GM23248 (cell line): ENCODE measurements at places on chromosomes 3 and 15. TPM values are rescaled to one million over a fixed set of nuclear protein-coding genes. Genes with fewer than 3 reads are reported as not detected.

GRCh38 chr3:39080026-39080425, 27.4 kb downstream of the GORASP1 start:
- H3K27ac ChIP-seq = no peak overlapping the region
- no peak for DNase-seq
- no peak overlapping the region for H3K4me3 ChIP-seq

DNA sequence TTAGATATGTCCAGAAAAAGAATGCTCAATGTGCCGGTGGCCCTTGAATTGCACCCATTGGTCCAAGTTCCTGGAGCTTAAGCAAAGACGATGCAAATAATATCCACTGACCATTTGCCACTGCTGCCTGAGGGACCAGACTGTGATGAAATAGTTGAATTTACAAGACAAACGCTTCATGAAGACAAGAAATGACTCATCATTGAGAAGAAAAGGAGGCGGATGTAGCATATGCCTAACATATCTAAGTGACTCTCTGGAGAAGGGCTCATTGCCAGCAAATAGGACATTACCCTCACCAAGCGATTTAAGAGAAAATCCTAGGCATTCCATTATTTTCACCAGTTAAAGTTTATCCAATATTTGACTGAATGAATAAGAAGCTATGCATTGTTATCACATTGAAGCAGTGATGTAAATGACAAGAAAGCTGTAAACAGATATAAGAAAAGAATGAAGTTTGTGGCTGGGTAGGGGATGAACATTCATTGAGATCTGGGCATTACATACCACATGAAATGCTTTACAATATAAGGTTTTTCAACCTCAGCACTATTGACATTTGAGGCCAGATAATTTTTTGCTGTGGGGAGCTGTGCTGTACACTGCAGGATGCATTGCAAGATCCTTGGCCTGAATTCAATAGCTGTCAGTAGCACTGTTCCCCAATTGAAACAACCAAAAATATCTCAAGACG, 48.9 kb upstream of the CPNE4 start:
- H3K4me1 ChIP-seq = peaks cover 7% of the 10 kb centered on the region; the same call in 1 of the 2 replicates
- peak; percentile 76 for DNase-seq
- H3K4me3 ChIP-seq = no peak overlapping the region

DNA sequence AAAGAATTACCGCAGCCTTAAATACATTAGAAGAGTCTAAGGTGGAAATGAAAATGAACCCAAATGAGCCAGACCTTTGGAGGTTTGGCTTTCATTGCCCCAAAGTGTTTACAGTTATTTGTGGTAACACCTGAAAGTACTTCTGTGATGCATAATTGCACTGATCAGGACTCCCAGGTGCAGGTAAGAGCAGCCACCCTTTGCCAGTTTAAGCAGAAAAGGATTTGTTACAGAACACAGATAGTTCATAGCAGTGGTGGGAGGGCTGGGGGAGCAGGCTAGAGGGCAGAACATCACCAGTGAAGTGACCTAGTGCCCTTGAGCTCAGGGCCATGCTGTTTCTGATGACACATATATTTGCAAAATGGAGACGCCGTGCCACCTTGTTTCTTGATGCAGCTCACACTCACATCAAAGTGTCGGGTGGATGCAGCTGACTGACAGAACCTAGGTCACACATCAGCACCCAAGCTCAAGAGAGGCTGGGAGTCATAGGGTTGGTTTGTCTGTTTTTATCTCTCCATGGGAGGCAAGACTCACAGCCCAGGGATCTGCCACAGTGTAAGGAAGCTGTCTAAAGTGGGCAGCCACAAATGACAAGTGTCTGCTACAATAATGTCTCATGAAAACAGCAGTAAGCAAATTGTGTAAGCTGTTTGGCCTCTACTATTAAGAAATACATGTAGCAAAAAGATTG, 49.1 kb downstream of the NEK11 start:
- H3K4me1 ChIP-seq = peaks cover 18% of the 10 kb centered on the region
- no peaks in the 10 kb centered on the region for H3K36me3 ChIP-seq
- H3K27ac ChIP-seq = no peak overlapping the region
- no peaks in the 10 kb centered on the region for H3K27me3 ChIP-seq

DNA sequence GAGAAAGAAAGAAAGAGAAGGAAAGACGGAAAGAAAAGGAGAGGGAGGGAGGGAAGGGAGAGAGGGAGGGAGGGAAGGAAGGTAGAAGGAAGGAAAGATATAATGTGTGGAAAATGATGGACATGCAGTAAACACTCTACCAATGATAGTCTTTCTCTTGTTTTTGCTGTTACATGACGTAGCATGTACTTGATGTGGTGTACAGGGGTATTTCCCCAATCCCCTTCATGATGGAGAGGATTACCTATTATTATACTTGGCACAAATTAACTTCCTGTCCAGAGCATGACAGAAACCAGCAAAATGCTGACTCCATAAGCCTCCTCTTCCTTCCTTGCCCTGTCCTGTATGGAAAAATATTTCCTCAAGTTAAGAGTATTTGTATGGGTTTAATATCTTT, 124.4 kb downstream of the B3GALNT1 start:
- no peaks in the 10 kb centered on the region for H3K4me1 ChIP-seq
- no peak overlapping the region for H3K4me3 ChIP-seq
- no peak for DNase-seq

GRCh38 chr3:140842984-140843649, 98.5 kb upstream of the SLC25A36 start:
- H3K27me3 ChIP-seq = no peaks in the 10 kb centered on the region
- no peak for DNase-seq
- no peak overlapping the region for H3K27ac ChIP-seq
- no peaks in the 10 kb centered on the region for H3K4me1 ChIP-seq
- H3K36me3 ChIP-seq = no peaks in the 10 kb centered on the region

- no peak overlapping the region for H3K4me3 ChIP-seq
- no peak for DNase-seq
- H3K27ac ChIP-seq = no peak overlapping the region
- no peaks in the 10 kb centered on the region for H3K36me3 ChIP-seq
- no peaks in the 10 kb centered on the region for H3K4me1 ChIP-seq
These were observed 6.9 kb downstream of the KNL1 start for GRCh38 chr15:40600956-40601355.

- peak; percentile 7 for DNase-seq
- H3K4me1 ChIP-seq = peaks cover 11% of the 10 kb centered on the region
- H3K27me3 ChIP-seq = no peaks in the 10 kb centered on the region
- H3K36me3 ChIP-seq = no peaks in the 10 kb centered on the region
- no peak overlapping the region for H3K27ac ChIP-seq
- H3K4me3 ChIP-seq = no peak overlapping the region
These were observed 284.7 kb upstream of the STT3B start for GRCh38 chr3:31247850-31248562.

DNA sequence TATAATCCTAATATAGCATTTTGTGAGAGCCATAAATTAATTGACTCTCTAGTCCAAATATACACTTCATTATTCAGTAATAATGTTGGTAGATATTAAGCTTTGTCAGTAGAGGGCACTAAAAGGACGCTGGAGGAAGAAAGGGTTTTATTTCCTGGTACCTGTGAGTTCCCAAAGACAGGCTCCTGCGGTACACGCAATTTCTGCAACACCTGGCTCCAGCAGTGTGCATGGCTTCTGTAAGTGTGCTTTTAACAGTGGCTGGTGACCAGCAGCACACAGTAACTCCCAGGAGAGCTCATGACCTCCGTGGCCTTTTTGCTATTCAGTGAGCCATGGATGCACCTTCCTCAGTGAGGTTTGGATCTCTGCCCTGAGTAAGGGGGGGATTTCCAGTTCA, 338.3 kb upstream of the ZNF385D start:
- DNase-seq = peak; percentile 33
- H3K36me3 ChIP-seq = no peaks in the 10 kb centered on the region
- no peak overlapping the region for H3K4me3 ChIP-seq
- H3K27ac ChIP-seq = no peak overlapping the region
- H3K27me3 ChIP-seq = no peaks in the 10 kb centered on the region

DNA sequence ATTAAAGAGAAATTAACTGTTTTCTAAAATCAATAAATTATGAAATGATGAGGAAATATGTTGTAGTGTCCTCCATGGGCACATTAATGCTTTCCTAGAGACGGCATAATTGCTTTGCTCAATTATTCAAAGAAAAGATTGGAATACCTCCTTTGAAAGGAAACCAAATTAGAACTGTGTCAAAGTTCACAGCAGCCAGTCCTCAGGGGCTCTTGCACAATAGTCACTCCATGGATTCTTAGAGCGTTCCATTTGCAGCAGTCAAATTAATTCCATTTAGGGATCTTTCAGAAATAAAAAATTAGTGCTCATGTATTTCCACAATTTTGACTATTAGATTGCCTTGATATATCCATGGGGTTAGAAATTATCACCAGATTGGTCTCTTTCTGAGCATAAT, 841.6 kb upstream of the DPPA4 start:
- H3K27ac ChIP-seq = no peak overlapping the region
- peaks cover 26% of the 10 kb centered on the region for H3K4me1 ChIP-seq
- H3K27me3 ChIP-seq = no peaks in the 10 kb centered on the region
- no peaks in the 10 kb centered on the region for H3K36me3 ChIP-seq

DNA sequence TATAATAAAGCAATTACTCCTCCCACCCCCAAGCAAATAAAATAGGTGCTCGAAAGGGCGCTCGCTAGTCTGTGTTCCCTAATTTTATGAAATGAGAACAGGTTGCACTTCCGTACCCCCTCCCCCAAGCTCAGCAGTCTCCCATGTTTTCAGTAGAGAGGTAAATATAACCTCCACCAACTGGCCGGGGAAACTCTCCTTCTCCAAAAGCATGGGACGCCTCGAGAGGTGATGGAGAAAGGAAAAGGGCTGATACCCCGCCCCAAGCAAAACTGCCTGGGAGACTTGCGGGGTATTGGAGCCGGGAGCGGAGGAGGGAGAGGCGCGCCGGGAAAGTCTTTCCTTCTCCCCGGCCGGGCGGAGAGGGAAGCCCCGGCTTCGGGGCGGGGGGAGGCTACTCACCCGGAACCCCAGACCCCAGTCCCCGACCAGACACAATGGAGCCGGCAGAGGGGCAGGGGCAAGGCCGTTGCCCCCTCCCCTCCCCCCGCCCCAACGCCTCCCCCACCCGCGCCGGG, 605 bp downstream of the DCUN1D1 start:
- peak overlapping the region; percentile 93 for H3K4me3 ChIP-seq
- H3K27me3 ChIP-seq = no peaks in the 10 kb centered on the region
- peak; percentile 52 for DNase-seq
- peak overlapping the region; percentile 4; the same call in 1 of the 2 replicates for H3K27ac ChIP-seq

DNA sequence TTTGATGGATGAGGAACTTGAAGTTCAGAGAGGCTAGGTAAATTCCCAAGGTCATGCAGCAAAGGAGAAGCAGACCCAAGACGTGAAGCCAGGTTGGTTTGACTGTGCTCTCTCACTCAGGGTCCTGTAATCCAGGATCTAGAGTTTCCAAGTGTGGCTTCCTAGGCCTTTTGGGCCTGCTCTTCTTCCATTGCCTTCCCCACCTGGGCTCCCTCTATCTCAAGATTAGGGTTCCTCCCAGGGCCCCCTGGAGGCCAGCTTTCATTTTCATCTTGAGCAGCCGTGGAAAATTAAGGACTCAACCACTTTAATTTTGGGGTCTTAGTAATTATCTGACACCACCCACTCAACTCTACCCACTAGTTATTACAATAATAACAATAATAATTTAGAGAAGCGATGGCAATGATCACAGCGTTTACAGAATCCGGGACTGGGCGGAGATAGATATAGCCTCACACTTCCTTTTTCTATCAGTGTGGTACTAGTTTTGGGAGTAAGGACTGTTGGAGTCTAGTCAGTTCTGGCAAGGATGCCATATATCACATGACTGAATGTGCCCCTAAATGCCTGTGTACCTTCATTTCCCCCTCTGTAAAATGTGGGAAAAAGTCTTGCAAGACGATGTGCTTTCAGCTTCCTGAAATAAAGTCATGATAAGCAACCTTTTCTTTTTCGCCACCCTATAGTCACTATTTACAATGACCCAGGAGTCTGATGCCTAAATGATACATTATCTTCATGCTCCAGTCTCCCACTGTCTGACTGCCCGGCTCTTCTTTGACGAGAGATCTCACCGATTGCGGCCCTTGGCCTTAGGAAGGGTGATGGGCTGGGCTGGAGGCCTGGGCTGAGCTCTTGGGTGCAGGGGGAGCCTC, 30.2 kb upstream of the MAGEF1 start:
- H3K27me3 ChIP-seq = no peaks in the 10 kb centered on the region
- H3K27ac ChIP-seq = no peak overlapping the region
- H3K4me1 ChIP-seq = peaks cover 26% of the 10 kb centered on the region
- no peak overlapping the region for H3K4me3 ChIP-seq
- no peaks in the 10 kb centered on the region for H3K36me3 ChIP-seq

GRCh38 chr3:103918336-103918735, 1448.4 kb upstream of the ALCAM start:
- H3K36me3 ChIP-seq = no peaks in the 10 kb centered on the region
- H3K4me1 ChIP-seq = no peaks in the 10 kb centered on the region
- no peak for DNase-seq

DNA sequence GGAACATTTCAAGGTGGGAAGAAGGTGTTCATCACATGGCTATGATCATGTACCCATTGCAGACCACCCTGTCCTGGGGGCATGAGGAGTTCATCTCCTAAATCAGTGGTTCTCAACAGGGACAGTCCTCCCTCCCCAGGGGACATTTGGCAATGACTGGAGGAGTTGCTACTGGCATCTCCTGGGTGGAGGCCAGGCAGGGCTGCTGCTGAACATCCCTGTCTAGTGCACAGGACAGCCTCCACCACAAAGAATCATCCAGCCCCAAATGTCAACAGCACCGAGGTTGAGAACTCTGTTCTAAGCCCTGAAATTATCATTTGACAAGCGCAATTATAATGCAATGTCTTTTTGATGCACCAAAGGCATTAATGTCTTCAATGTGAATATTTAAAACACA, 4.4 kb upstream of the DNAJB8 start:
- H3K27ac ChIP-seq = no peak overlapping the region
- no peaks in the 10 kb centered on the region for H3K4me1 ChIP-seq
- no peak for DNase-seq

GRCh38 chr15:73754461-73754860, 1.3 kb upstream of the INSYN1 start:
- H3K4me3 ChIP-seq = no peak overlapping the region
- peaks cover 29% of the 10 kb centered on the region for H3K27me3 ChIP-seq
- no peaks in the 10 kb centered on the region for H3K36me3 ChIP-seq
- H3K27ac ChIP-seq = no peak overlapping the region
- no peaks in the 10 kb centered on the region for H3K4me1 ChIP-seq

DNA sequence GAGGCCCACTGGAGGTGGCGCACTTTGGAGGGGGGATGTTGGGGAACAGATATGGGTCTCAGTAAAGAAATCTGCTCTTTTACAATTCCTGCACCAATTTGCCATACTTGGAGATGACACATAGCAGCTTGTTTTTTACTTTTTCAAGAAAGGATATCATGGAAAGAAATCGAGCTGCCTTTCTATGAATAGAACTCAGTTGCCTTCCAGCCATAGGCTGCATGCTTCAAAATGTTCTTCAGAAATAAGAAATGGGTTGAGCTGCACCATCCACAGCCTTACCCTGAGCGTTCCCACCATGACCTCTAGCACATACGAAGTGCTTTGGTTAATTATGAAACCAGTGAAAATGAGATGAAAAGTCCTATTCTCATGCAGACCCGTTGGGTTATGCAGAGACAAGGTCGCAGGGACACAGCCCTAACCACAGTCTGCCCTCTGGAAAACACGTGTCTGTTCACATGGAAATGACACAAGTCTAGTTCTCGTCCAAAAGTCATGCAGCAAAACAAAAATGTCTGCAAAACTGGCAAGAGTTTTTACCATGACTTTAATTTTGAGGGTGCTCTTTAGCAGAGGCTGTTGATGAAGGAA, 36.3 kb downstream of the NGRN start:
- no peaks in the 10 kb centered on the region for H3K27me3 ChIP-seq
- H3K4me1 ChIP-seq = no peaks in the 10 kb centered on the region
- H3K27ac ChIP-seq = no peak overlapping the region
- no peaks in the 10 kb centered on the region for H3K36me3 ChIP-seq

The SLC51B gene
- polyA plus RNA-seq = not detected in 2 replicates

The SLC9C1 gene
- not detected in 2 replicates for polyA plus RNA-seq

The CLPX gene
- 22.8 and 23.8 TPM in 2 replicates for polyA plus RNA-seq

The GOLGA6L6 gene
- not detected in 2 replicates for polyA plus RNA-seq

The TMCC1 gene
- 4.0 and 4.2 TPM in 2 replicates for polyA plus RNA-seq

The WDR82 gene
- 16.1 and 18.7 TPM in 2 replicates for polyA plus RNA-seq

The AP3B2 gene
- 0.89 and 2.0 TPM in 2 replicates for polyA plus RNA-seq

The BOC gene
- 20.8 and 21.6 TPM in 2 replicates for polyA plus RNA-seq

The CCDC14 gene
- polyA plus RNA-seq = 18.2 and 23.2 TPM in 2 replicates
